ENCODE measurements at places on chromosomes 6 and 20. TPM values are rescaled to one million over a fixed set of nuclear protein-coding genes. Genes with fewer than 3 reads are reported as not detected.

The HLA-DOA gene
- polyA plus RNA-seq = 2.2 TPM

The CD24 gene
- 55.5 TPM for polyA plus RNA-seq

The KIF25 gene
- 0.53 TPM for polyA plus RNA-seq

The EYA2 gene
- polyA plus RNA-seq = 5.6 TPM

The EIF6 gene
- 83.9 TPM for polyA plus RNA-seq

- DNase-seq = no peak
These were observed 152.2 kb downstream of the MAFB start for GRCh38 chr20:40536808-40537207.

DNA sequence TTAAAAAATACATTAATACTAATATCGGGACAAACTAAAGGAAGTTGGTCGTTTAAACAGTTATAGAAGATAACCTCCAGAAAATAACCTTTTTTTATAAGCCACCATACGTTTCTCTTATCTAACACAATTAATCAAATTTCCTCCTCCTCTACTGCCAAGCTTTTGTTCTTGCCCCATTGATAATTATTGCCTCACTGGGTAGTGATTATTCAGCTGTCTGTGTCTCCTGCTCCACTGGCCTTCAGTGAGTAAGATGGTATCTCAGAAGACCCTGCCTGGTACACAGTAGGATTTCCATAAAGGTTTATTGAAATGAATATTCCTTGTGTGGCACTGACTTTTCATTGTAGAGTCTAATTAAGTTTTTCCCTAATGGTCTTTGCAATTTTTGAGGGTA lies 165.5 kb upstream of the SCGN start:
- DNase-seq = no peak

- no peak for DNase-seq
These were observed 20.3 kb downstream of the KIZ start for GRCh38 chr20:21146215-21146614.

DNA sequence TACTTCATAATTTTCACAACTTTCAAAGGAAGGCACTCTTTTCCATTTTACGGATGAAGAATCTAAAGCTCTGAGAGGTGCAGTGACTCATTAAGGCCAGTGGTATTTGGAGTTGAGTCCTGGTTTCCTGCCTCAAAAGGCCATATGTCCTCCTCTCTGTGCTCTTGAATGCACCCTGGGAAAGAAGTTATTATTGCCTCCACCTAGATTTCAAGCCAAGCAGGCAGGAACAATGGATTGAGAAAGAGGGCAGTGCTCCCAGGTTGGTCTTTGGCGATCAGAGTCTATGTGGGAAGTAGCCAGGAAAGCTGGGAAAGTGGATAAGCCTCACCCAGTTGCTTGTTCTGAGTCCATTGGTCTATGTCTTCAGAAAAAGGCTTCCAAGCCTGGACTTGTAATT lies 165.0 kb downstream of the MAFB start:
- DNase-seq = no peak

DNA sequence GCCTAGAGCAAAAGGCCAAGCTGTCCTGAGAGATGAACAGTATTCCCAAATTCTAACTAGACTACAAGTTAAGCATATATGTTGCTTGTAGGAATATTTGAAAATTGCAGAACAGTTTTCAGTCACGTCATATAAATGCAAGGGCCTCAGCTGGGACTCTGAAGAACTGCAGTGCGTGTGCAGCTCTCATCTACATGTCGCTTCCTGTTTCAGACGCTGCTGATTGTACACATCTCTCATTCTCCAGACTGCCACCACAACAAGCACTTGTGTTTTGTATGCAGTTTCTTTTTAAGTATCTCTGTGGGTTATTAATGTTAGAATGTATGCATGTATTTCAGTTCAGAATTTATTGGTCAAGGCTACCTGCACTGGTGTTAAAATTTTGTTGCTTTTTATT lies 119.7 kb downstream of the MAP3K4 start:
- peak; percentile 46 for DNase-seq

- peak; percentile 26 for DNase-seq
These were observed 7.7 kb upstream of the ZNF334 start for GRCh38 chr20:46520976-46521579.

DNA sequence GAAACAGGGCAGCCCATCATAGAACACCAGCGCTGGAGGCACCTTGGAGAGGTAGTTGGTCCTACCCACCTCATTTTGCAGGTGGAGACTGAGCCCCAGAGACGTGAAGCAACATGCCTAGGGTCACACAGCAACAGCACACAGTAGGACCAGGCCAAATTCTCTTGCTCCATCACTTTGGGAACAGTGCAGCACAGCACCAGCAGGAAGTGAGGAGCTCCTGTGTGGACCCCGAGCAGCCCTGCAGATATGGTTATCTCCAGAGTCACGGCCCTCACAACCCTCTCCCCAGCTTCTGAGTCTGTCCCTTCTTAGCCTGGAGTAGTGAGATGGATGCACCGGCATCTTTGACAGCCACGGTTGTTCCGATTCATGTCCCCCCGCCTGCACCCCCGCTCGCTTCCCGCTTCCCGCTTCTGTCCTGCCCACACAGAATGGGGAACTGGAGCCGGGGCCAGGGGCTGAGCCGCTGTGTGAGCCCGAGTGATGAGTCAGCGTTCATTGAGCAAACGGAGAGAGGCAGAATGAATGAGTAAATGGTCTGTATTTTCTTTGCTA lies 72.6 kb upstream of the DUSP22 start:
- peak; percentile 71 for DNase-seq
